ENCODE measurements at places on chromosomes 12 and 14.

- peak; percentile 51 for DNase-seq
These were observed 271.8 kb downstream of the AEBP2 start for GRCh38 chr12:19710811-19711793.

GRCh38 chr12:53200107-53200457 is 7.0 kb downstream of the ITGB7 start:
- no peak for DNase-seq

GRCh38 chr12:76555797-76556196 is 3.8 kb downstream of the OSBPL8 start:
- no peak for DNase-seq

DNA sequence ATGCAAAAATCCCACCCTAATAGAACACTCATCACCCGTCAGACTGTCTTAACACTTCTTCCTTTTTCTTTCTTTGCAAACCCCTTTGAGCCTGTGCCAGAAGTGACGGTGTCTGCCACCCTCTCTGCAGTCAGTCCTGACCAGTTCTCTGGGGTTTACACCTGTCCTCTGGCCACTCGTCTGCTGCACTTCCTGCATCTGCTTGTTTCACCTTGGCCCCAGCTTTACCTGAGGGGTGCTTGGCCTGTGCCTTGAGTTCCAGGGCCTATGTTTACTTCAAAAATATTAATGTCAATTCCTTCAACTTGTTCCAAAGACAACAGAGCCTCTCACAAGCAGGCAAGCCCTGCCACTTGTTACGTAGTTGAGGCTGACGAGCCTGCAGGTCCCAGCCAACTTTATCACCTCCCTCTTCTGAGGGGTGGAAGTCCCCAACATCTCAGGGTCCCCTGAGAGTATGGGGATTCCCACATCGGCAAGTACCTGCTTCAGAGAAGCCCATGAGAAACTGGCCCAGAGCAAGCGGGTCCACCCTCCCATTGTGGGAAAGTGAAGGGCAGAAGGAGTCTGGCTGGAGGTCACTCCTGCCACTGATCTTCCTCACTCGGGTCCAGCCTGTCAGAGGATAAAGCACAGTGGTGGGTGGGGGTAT is 205.4 kb downstream of the DAD1 start:
- no peak for DNase-seq

DNA sequence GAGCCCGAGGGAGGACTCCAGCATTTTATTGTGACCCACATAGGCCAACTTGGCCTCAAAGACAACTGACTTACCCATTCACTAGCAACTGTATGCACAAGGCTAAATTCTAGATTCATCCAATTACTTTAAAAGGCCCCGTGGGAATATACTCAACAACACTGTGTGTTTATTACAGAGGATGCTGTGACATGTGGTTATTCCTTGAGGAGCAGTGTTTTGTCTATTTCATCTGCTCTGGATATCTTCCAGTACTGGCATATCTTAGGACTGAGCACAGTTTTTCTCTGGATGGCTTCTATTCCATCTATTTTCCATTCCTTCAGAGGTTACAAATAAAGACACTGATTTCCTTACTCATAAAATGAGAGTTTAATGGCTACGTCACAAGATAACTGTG is 87.2 kb upstream of the KRAS start:
- no peak for DNase-seq

GRCh38 chr14:75570797-75571196 is 7.6 kb upstream of the FLVCR2 start:
- DNase-seq, result no peak

DNA sequence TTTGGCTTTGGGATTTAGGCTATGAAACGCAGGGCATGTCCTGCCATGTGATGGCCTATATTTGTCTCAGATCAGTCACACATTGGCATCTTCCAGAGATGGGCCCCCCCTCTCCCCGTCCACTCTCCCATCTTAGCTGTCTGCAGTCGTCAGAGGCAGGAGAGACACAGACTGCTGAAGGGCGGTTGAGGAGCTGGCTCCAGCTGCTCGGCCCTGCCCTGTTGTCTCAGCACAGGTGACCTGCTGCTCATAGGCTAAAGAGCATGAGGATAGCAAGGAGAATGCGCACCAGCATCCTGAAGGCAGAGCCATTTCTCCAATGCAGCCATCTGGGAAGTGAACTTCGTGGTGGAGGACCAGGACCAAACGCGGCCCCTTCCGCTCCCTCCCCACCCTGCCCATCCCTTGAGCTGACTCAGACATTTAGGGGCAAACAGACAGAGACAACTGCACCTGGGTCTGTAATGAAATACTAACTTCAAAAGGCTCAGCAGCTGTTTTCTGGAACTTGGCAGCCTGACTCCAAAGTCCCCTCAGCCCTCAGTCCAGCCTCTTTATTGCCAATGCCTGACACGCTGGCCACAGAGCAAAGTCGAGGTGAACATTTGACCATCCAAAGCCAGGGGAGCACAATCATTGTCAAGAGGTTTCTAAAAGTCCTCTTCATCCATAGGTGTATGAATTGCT is 22.3 kb downstream of the FZD10 start:
- DNase-seq, result no peak

DNA sequence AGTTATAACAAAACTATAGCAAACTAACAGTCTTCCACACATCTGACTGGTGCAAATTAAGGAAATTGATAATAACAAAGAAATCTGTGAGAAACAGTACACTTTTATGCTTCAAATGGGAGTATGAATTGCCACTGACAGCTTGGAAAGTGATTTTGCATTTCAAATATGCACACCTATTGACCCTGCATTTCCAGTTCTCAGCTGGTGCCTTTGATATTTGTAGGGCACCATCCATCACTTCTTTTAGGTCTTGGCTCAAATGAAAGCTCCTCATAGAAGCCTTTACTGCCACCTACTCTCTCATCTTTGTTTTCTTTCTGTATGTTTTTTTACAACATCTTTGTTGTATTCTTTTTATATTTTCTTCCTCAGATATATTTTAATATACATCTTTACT is 125.1 kb downstream of the ST8SIA1 start:
- no peak for DNase-seq

DNA sequence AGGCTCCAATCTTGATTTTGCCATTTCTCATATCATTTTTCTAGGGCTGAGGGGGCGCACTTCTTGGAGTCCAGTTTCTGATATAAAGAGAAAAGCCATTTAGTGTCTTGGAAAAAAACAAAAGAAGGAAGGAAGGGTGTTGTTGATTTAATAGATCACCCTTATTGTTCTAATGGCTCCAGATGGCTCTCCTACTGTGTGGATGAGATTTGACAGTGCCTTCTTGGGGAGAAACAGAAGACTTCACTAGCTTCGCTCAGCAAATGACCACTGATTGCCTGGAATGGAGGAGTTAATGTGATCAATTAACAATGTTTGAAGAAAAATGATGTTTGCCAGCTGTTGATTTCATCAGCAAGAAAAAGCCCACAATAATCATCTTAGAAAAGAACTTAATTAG is 216.2 kb downstream of the APAF1 start:
- DNase-seq, result no peak

DNA sequence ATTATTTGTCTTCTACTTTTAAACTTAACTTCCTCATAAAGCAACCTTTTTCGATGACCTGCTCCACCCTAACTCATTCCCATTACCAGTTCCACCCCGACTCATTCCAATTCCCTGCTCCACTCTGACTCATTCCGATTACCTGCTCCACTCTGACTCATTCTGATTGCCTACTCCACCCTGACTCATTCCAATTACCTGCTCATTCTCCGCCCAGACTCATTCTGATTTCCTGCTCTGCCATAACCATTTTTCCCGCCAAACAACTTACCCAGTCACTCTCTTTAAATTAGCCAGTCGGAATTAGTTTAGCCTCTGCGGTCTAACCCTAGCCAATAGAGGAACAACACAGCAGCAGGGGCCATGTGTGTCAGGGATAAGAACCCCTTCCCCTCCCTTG is 249.1 kb downstream of the DPY19L2 start:
- peak; percentile 3 for DNase-seq

GRCh38 chr14:74380172-74380571 is 31.9 kb downstream of the VRTN start:
- DNase-seq, result no peak

DNA sequence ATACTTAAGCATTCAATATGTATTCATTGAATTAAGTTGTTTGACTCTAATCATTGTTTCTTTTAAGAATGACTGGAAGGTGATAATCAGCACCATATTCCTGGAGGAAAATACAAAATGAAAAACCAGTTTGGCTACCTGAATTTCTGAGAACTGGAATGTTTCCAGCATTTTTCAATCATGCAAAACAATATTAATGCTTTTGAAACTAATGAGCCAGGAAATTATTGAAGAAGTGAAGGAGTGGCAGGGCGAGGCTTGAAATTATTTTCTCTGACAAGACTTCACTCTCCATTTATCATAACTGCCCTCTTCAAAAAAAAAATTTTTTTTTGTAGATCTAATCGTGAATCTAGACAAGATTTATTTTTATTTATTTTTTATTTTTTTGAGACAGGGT is 19.0 kb downstream of the TMEM19 start:
- DNase-seq, result no peak

DNA sequence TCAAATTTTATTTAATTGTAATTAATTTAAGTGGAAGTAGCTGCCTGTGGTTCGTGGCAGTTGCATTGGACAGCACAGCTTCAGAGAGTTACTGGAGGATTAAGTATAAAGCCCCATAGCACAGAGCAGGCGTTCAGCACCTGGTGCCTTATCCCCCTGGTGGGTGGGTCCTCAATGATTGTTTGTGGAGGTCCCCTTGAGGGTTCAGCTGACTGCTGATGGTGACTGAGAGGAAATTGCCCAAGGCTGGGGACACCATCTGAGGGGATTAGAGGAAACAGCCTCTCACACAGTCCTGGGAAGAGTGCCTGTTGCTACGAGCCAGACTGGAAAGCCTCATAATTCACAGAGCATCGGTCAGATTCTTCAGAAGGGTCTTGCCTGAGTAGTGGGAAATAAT is 83.4 kb upstream of the NOS1 start:
- DNase-seq, result no peak

- no peak for DNase-seq
These were observed 110.1 kb upstream of the DIO3 start for GRCh38 chr14:101451166-101451565.

DNA sequence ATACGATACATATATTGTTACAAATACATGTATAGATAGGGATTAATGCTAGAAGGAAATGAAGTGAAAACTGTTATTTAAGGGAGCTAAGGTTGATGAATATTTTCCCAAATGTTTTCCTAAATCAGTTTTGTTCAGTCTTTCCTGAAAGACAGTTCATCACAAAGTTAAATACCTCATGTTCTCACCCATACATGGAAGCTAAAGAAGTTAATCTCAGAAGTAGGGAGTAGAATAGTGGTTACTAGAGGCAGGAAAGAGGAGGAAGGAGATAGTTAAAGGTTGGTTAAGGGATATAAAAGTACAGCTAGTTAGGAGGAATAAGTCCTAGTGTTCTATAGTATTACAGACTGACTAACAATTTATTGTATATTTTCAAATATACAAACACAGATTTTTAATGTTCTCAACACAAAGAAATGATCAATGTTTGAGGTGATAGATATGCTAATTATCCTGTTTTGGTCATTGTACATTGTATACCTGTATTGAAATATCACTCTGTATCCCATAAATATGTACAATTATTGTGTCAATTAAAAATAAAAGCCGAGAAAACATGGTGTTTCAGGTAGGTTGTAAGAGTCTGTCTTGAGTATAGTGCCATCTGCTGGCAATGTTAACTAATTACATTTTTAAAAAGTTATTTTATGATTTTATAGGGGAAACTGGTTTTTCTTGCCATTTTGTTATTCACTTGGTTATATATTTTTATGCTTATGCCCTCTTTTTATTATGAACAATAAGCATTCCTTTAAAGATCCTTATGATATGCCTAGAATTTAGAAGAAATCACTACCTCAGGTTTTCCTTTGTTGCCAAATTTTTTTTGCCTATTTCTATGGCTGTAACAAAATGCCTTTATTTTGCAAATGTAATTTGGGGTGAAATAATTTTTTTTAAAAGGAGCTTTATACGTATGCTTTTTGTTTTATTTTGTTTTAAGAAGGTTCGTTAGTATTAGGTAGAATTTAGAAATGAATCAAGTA is 26.9 kb downstream of the ZDHHC17 start:
- DNase-seq, result peak; percentile 44

GRCh38 chr12:102095677-102096263 is 24.1 kb downstream of the NUP37 start:
- DNase-seq, result peak; percentile 45

- DNase-seq, result no peak
These were observed 48.6 kb downstream of the VEZT start for GRCh38 chr12:95266254-95266653.

DNA sequence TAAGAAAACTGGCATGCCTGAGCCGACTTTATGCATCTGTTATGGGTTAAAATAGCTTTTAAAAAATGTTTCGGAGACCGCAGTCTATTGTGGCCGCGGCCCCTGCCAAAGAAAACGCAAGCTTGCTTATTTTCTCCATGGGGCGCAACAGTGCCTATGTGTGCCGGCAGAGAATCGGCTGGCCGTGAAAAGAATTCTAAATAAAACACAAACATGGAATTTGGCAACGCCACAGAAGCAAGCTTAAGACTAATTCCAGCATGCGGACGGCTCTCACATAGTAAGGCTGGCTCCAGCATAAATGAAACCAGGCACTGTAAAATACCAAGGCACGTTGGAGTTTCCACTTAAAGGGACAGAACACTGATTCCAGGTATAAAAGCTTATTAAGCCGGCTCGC is 56.7 kb downstream of the BCL11B start:
- peak; percentile 2 for DNase-seq

DNA sequence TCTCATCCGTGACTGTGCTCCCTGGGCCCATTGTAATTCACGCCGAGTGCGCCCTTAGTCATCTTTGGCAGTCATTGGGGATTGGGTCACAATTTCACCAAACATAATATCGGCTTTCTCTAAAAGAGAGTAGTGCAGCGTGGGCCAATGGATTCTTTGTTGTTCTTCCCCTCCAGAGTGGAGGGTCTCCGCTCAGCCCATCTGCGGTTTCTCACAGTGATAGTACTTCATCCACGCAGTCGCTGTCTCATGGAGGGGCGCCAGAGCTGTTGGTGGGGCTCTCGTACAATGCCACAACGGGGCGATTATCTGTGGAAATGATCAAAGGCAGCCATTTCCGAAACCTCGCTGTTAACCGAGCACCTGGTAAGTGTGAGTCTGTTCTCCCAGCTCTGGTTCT is 321.8 kb downstream of the SNAPC1 start:
- no peak for DNase-seq

DNA sequence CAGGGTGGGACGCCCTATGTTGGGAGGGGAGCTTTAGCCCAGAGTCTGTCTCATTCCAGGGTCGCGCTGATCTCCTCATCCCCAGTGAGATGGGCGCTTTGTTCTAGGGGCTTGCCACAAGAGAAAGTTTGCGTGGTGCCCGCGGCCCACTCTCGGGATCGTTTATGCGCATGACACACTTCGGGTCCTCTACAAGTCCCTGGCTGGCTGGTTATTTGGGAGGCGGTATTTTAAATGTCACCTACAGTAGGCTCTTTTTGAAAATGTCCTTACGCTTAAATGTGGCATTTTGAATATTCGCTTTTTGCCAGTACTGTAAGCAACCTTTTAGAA is 541 bp downstream of the GOLT1B start:
- peak; percentile 31 for DNase-seq

GRCh38 chr14:98035396-98035795 is 1236.6 kb downstream of the BCL11B start:
- DNase-seq, result no peak

- DNase-seq, result peak; percentile 36
These were observed 465.9 kb downstream of the BCAT1 start for GRCh38 chr12:24482882-24483604.

- DNase-seq, result no peak
These were observed 50.5 kb downstream of the TRAF3 start for GRCh38 chr14:102827716-102828115.

All from fibroblast of mammary gland (primary cell).